ENCODE measurements at places on chromosomes 6 and 20.

DNA sequence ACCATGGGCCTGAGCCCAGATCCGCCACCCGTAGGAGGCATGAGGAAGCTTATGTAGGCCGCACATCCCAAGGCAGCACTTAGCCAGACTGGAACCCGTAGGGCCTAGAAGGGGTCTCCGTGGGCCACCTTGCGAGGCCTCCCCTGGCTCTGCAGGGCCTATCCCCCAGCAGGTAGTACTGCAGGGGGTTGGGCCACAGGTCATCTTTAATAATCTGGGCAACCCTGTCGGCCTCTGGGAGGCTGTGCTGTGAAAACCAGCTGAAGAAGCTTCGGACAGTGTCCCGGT lies 18.5 kb downstream of the PLAGL2 start:
- no peak for DNase-seq

DNA sequence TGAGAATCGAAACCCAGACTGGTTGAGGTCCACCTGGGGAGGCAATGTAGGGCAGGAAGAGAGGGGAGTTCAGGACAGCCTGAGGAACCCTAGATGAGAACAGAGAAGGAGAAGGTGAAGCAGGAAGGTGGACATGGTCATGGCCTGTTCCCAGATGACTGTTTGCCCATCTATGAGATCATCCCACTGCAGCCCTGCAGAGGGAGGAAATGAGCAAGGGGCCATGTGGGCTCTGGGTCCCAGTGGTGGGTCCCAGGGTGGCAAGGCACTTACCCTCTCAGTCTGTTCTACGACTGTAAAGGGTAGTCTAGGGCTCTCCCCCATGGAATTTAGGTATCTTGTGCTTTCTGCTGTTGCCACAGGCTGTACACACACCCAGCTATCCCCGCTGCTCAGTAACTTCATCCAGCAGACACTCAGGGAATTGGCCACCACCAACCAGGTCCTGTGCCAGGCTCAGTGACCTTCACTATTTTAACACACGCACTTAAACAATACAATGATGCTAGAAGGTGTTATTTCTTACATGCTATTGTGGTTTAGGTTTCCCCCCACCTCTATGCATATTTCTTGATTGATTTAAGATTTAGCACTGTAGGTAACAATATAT lies 89.8 kb downstream of the TOX2 start:
- DNase-seq: no peak

GRCh38 chr6:2503816-2504494 lies 246.8 kb downstream of the MYLK4 start:
- peak; percentile 99 for DNase-seq

DNA sequence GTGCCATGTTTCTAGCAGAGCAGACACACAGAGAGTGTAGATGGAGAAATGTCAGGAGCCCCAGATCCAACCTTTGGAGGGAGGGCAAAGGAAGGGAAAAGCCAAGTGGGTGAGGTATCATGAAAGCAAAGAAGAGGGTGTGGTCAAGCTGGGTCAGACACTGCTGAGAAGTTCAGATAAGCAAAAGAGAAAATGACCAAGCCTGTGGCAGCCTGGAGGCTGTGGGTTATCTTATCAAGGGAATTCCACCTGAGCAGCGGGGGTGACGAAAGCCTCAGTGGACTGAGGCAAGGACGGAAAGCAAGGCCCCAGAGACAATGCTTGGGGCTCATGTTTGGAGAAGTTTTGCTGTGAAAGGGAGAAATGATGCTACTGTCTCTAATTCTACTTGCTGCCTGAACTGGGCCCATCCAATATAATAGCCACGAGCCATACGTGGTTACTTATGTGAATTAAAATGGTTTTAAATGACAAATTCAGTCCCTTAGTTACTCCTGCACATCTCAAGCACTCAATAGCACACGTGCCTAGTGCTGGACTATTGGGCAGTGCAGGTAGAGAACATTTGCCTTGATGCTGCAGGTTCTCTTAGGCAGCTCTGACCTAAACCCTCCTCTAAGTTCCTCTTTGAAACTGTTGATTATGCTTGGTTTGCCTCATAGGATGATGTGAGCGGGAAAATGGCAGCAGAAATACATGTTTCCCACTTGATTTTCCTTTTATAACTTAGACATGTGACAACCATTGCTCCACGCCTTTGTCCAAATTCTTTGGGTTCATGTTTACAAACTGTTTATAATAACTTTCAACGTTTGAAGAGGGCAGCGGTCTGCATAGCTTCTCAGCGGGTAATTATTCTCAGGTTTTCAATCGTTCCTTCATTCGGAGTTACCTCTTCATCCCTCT lies 63.7 kb downstream of the SLC22A23 start:
- peak; percentile 54 for DNase-seq

DNA sequence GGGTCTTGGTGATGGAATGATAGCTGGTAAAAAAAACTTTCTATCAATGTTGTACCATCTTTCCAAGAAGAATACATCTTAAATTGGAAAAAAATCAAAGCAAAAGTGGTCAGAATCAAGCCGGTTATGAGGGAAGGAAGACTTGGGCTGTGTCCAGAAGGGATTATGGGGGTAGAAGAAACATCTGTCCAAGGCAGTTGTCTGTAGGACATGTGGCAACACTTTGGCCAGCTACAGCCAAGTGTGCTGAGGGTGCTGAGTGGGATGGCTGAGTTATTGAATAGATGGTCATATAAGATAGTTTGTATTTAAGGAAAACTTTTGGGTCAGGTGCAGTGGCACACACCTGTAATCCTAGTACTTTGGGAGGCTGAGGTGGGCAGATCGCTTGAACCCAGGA lies 38.4 kb downstream of the INSM1 start:
- no peak for DNase-seq

DNA sequence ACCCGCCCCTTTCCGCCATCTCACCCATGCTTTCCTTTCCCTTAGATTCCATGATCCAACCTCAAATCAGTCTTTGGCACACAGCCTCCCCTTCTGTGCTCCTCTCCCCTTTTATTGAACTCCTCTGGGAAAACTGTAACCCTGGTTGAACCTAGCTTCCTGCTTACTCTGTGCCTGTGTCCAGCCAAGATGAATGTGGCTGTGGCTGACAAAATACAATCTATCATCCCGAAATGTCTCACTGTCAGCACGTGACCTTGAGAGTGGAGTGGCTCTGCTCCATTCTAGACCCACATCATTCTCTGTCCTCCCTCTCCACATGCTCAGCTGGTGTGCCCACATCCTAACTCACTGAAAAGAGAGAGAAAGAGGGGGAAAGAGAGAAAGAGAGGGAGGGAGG lies 11.0 kb downstream of the NCR2 start:
- DNase-seq: no peak

DNA sequence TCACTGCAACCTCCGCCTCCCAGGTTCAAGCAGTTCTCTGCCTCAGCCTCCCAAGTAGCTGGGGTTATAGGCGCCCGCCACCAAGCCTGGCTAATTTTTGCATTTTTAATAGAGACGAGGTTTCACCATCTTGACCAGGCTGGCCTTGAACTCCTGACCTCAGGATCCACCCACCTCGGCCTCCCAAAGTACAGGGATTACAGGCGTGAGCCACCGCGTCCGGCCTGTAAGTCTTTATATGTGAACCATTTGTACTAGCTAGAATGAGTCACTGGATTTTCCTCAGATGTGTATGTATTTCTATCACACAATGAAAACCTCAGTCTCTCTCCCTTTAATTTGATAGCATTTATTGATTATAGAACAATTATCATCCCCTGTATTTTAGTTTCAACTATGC lies 34.0 kb downstream of the ITCH start:
- DNase-seq: no peak

DNA sequence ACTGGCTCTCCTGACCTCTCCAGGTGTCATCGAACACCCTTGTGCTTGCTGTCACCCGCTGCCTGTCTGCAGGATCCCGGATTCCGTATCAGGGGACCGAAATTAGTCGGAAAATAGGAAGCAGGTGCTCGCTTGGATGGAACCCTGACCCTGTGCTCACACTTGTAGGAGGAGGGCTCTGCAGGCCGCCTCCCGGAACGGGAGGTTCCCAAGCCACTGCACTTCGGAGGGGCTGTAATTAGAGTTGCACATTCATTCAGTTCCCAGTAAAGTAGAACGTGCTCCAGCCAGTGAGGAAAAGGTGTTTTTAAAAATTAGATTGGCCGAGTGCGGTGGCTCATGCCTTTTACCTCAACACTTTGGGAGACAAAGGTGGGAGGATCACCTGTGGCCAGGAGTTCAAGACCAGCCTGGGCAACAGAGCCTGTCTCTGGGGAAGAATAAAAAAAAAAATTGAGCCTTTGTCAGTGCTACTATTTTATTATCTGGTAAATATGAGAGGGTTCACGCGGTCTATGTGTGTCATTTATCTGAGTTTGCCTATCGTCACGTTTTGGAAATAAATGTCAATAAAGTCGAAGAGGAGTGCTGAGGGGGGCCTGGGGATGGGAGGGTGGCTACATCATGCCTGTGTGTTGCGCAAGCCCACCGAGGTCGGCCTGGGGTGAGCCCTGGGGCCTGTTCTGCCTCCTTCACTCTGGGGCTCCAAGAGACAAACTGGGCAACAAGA lies 1.5 kb upstream of the GMEB2 start:
- DNase-seq: peak; percentile 84

DNA sequence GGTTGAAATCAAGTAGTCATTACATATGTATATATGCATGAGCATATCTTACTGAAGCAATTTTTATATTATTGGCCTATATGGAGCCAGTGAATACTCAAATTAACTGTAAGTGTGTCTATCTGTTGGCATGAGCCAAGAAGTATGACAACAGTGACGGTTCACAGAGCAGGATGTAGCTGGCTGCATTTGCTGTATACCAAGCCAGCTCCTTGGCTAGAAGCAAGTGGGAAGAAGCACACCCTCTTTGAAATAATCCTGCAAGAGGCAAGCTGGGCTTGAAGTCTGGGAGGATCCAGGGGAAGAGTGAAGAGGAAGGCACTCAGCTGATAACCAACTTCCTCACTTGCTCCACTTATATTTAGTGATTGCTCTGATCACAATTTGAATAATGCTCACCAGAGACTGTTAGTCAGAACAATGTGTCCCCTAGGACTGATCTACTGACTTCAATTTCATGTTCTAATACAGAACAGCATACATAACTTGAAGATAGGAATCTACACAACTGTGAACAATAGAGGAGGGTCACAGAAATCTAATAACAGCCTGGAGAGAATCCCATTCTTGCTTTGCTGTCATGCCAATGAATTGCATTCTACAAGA lies 497.3 kb downstream of the PRKN start:
- DNase-seq: no peak

DNA sequence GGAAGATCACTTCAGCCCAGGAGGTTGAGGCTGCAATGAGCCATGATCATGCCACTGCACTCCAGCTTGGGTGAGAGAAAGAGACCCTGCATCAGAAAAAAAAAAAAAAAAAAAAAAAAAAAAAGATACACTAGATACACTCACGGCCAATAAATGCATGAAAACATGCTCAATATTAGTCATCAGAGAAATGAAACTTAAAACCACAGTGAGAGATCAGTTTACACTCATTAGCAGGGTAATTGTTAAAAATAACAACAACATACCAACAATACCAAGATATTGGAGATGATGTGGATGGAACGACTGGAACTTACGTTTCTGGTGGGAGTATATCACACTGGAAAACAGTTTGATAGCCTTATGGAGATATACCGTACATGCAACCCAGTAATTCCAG lies 29.9 kb downstream of the HS3ST5 start:
- DNase-seq: no peak

GRCh38 chr6:9044426-9044825 lies 609.1 kb upstream of the SLC35B3 start:
- no peak for DNase-seq

DNA sequence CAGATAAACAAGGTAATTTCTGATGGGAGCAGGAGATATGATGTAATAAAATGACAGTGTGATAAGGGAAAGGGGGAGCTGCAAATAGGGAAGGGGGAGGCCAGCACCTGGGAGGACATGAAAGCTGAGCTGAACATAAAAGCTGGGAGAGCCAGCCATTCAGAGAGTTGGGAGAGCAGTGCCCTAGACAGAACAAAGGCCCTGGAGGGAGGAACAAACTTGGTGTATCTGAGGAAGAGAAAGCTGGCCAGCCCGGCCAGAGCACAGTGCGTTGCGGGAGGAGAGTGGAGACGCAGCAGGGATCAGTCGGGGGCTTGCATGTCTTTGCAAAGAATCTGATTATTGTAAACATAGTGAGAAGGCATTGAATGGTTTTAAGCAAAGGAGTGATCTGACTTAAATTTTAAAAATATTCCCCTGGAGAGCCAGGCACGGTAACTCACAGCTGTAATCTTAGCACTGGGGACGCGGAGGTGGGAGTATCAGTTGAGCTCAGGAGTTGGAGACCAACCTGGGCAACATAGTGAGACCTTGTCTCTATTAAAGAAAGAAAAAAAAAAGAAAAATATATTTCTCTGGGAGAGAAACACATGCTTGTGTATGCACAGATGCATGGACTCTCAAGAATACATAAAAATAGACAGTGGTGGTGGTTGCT lies 318.2 kb downstream of the ZFAND3 start:
- no peak for DNase-seq

GRCh38 chr20:58990651-58991445 lies 9.8 kb downstream of the NELFCD start:
- DNase-seq: no peak

DNA sequence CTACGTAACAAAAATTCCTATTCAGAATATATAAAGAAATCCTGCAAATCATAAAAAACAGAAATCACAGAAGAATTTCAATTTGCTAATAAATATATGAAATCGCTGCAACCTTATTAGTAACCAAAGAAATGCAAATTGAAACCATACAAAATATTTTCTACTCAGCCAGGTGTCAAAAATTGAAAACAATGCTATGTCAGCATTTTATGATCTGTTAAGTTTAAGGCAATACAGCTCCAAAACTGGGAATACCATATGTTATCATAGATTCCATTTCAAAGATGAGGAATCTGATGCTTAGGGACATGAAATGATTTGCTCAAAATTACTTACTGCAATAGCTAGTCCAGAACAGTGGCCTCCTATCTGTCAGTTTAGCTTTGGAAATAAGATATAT lies 168.9 kb downstream of the ID4 start:
- no peak for DNase-seq

DNA sequence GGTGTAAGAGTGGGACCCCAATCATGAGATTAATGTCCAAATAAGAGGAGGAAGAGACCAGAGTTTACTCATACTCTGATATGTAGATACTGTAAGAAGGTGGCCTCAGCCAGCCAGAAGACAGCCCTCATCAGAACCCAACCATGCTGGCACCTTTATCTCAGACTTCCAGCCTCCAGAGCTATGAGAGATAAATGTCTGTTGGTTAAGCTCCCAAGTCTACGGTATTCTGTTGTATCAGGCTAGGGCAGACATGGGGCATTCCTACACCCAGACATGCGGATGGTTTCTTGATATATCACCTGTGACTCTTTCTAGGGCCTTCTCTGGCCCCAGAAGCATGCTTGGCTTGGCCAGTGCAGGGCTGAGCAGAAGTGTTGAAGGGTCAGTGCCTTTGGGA lies 247.4 kb upstream of the RIN2 start:
- DNase-seq: no peak

- DNase-seq: no peak
Measured at GRCh38 chr20:38253571-38253970, 7.0 kb downstream of the KIAA1755 start.
